ENCODE measurements at places on chromosomes 12 and 14.

DNA sequence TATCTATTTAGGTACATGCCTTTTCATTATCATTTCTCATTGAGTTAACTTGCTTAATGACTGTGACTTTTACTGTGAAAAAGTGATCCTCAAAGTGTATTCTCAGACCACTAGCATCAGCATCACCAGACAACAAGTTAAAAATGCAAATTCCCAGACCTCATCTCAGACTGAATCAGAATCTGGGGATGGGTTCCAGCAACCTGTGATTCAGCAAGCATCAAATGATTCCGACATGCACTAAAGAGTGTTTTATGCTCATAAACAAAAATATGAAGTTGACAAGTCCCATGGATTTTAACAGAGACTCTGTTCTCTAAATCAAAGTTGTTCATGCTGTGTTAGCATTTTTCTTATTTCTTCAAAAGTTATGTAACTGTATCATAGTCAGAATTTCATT, 130.6 kb downstream of the BCAT1 start:
- DNase-seq, result no peak

DNA sequence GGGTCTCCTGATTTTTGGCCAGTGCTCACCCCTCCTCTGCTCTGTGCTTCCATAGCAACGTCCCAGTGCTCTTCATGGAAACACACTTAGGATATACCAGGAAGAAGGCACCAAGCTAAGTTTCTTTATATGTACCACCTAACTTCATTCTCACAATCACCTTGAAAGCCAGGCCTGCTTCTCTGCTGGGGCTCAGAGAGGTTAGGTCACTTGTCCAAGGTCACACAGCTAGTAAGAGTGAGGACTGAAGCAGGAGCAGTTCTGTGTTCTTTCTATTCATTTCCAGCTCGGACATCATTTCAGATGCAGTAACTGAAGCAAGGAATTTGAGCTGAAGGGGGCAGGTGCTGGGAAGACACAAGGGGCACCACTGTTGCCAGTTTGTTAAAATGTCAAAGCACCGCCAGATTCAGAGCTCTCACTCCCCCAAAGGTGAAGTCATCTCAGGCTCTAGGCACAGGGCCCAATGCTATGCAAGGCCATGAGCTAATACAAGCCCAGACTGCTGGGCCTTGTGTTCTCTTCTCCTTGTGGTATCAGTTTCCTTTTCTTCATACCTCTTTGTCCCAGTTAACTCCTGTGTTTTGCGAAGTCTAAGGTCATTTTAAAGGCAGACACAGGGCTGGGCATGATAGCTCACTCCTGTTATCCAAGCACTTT, 19.7 kb upstream of the YY1 start:
- no peak for DNase-seq

- DNase-seq, result no peak
Observed at GRCh38 chr12:553216-554000, 93.7 kb downstream of the B4GALNT3 start.

GRCh38 chr12:13942826-13943225, 38.6 kb downstream of the GRIN2B start:
- DNase-seq, result no peak

GRCh38 chr12:63999853-64000252, 155.4 kb downstream of the SRGAP1 start:
- no peak for DNase-seq

- no peak for DNase-seq
Observed at GRCh38 chr12:107539196-107539939, 146.2 kb upstream of the PWP1 start.
